Tibial artery (tissue), 4 donors: ENCODE measurements at places on chromosomes 12 and 14.

- H3K36me3 ChIP-seq, result no peaks in the 10 kb centered on the region
- no peak for DNase-seq
- no peak overlapping the region for H3K27ac ChIP-seq
Measured at GRCh38 chr14:51008446-51008845, 64.2 kb upstream of the PYGL start.

DNA sequence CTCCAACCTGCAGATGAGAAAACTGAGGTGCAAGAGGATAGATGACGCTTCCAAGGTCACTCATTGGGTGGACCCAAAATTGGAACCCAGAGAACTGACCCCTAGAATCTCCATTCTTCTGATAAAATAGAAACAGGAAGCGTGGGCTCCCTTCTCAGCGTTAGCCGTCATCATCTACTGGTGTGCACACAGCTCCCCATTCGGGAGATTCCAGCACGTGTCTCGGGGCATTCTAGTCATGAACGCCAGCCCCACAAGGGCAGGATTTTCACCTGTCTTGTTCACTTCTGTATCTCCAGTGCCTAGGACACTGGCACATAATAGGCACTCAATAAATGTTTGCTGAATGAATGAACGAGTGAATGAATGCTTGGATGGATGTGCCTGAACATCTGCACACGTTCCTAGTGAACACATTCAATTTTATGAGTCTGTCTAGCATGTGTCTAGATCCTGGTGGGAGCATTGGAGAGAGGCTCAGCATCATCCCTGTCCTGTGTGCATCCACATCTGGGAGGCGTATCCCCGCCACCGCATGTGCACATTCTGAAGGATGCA lies 30.5 kb downstream of the RASAL1 start:
- H3K4me3 ChIP-seq, result no peak overlapping the region
- peaks cover 3% of the 10 kb centered on the region for H3K4me1 ChIP-seq
- no peak for DNase-seq
- H3K27me3 ChIP-seq, result peaks cover 50% of the 10 kb centered on the region

- no peak overlapping the region for H3K4me3 ChIP-seq
- H3K4me1 ChIP-seq, result no peaks in the 10 kb centered on the region
- DNase-seq, result no peak
- H3K27ac ChIP-seq, result no peak overlapping the region
- H3K27me3 ChIP-seq, result no peaks in the 10 kb centered on the region
Measured at GRCh38 chr14:26180221-26180620, 417.6 kb downstream of the NOVA1 start.

DNA sequence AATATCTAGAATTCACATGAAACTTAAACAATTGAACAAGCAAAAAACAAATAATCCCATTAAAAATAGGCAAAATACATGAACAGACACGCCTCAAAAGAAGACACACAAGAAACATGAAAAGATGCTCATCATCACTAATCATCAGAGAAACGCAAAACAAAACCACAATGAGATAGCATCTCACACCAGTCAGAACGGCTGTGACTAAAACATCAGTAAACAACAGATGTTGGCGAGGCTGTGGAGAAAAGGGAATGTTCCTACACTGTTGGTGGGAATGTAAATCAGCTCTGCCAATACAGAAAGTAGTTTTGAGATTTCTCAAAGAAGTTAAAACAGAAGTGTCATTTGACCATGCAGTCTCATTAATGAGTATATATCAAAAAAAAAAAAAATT lies 121.3 kb downstream of the PTPRO start:
- no peak overlapping the region for H3K27ac ChIP-seq
- no peaks in the 10 kb centered on the region for H3K27me3 ChIP-seq
- H3K4me1 ChIP-seq, result no peaks in the 10 kb centered on the region
- no peak overlapping the region for H3K4me3 ChIP-seq
- no peaks in the 10 kb centered on the region for H3K36me3 ChIP-seq
- DNase-seq, result no peak

DNA sequence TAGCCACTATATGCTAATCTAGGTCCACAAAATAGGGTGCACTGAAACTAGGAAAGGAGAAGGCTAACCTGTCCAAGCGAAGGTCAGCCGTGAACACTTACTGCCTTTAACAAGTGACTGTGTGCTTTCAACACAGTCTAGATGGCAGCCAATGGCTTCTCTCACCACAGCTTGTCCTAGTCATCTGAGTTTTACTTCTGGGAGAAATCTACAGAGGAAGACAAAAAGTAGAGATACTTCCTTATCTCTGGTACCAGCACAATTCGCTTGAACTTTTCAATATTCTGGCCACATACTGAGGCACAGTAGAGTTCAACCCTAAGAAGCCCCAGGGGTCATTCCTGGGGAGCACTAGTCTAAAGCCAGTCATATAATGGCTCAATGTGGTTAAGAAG lies 176.9 kb downstream of the BTG1 start:
- no peak overlapping the region for H3K4me3 ChIP-seq
- no peak overlapping the region for H3K27ac ChIP-seq
- no peaks in the 10 kb centered on the region for H3K4me1 ChIP-seq
- H3K36me3 ChIP-seq, result no peaks in the 10 kb centered on the region
- DNase-seq, result no peak
- H3K27me3 ChIP-seq, result no peaks in the 10 kb centered on the region
